ENCODE measurements at places on chromosomes 2 and 18. TPM values are rescaled to one million over a fixed set of nuclear protein-coding genes. Genes with fewer than 3 reads are reported as not detected.

SEMA4C gene
- total RNA-seq, result 41.6 TPM

DGUOK gene
- total RNA-seq, result 36.0 TPM

TRIM43 gene
- total RNA-seq, result 0.18 TPM

CYP26B1 gene
- 48.2 TPM for total RNA-seq

MC4R gene
- not detected for total RNA-seq

EEF1B2 gene
- 411 TPM for total RNA-seq

VPS4B gene
- total RNA-seq, result 35.9 TPM

SNTG2 gene
- 1.6 TPM for total RNA-seq

GALNT13 gene
- total RNA-seq, result 1.1 TPM

GPR75 gene
- total RNA-seq, result 1.6 TPM

NEU4 gene
- total RNA-seq, result 0.99 TPM

RSAD2 gene
- total RNA-seq, result 7.2 TPM

NT5C1B gene
- not detected for total RNA-seq

PLA2R1 gene
- 54.5 TPM for total RNA-seq

GEN1 gene
- 9.9 TPM for total RNA-seq

HOXD3 gene
- 74.7 TPM for total RNA-seq

XRCC5 gene
- total RNA-seq, result 215 TPM

SMCHD1 gene
- total RNA-seq, result 102 TPM

GTF2A1L gene
- total RNA-seq, result 3.9 TPM

ARHGAP25 gene
- 10.8 TPM for total RNA-seq

COL6A3 gene
- total RNA-seq, result 455 TPM

DNAH7 gene
- total RNA-seq, result 10.6 TPM

TNFRSF11A gene
- 6.2 TPM for total RNA-seq

NXPH2 gene
- total RNA-seq, result 5.0 TPM

CHRND gene
- total RNA-seq, result 5.5 TPM

SLC30A3 gene
- total RNA-seq, result 2.2 TPM

DIPK1C gene
- total RNA-seq, result 1.2 TPM

ALPI gene
- not detected for total RNA-seq

TTN gene
- 416 TPM for total RNA-seq

ANKRD30B gene
- total RNA-seq, result not detected

CHRNA1 gene
- 5.7 TPM for total RNA-seq

NOL4 gene
- total RNA-seq, result 2.7 TPM

MARCHF7 gene
- 114 TPM for total RNA-seq

ZBTB7C gene
- total RNA-seq, result 9.7 TPM

PIEZO2 gene
- total RNA-seq, result 31.1 TPM

RAPGEF4 gene
- 17.5 TPM for total RNA-seq

NGEF gene
- 1.7 TPM for total RNA-seq

DUSP2 gene
- total RNA-seq, result 15.6 TPM

COBLL1 gene
- total RNA-seq, result 138 TPM

IL18R1 gene
- 4.3 TPM for total RNA-seq

FAM237A gene
- total RNA-seq, result not detected

TSN gene
- total RNA-seq, result 52.8 TPM

SH3RF3 gene
- total RNA-seq, result 6.9 TPM

AOX1 gene
- 2.8 TPM for total RNA-seq

All from metanephros (tissue), 2 donors.